Activated CD8-positive, alpha-beta memory T cell treated with anti-CD3 and anti-CD28 coated beads for 1 hour (primary cell): ENCODE measurements at places on chromosomes 1 and 21.

- no peak for DNase-seq
Measured at GRCh38 chr1:183038913-183039312, 15.7 kb downstream of the LAMC1 start.

- no peak for DNase-seq
Measured at GRCh38 chr1:46804027-46804889, 5.4 kb downstream of the CYP4B1 start.

GRCh38 chr1:155062702-155063411 lies 683 bp upstream of the EFNA4 start:
- no peak for DNase-seq

DNA sequence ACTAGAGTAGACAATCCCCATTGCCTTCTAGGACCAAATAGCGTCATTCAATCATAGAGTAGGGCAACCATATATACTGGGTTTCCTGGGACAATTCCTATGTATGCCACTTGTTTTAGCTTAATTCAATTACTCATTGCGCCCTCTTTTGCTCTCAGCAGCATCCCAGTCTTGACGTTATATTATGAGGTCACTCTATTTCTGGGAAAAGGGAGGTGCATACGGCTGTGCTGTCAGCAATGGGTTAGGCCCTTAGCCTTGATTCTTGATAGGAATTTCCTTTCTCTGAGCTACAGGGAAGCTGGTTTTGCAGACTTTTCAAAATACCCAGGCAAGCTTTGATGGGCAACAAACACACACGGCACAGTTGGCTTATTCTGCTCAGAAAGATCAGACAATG lies 4.4 kb upstream of the KAZN start:
- DNase-seq = no peak

DNA sequence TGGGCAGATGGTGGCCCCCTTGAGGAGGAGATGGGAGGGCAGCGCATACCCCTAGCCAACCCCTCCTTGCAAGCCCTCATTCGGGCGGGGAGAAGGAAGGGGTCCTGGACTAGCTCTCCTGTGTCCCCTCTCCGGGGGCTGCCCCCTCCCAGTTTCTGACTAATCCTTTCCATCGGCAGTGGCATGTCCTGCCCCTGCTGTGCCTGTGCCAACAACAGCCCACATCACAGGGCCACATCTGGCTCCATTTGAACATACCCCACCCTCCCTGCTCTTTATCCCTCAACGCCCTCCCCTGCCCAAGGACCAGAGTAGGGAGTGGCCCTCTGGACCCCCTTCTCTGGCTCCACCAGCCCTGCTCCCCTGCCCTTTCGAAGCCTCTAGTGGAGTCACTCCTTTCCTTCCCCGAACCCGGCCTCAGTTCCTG lies 11.0 kb upstream of the LMNA start:
- no peak for DNase-seq

DNA sequence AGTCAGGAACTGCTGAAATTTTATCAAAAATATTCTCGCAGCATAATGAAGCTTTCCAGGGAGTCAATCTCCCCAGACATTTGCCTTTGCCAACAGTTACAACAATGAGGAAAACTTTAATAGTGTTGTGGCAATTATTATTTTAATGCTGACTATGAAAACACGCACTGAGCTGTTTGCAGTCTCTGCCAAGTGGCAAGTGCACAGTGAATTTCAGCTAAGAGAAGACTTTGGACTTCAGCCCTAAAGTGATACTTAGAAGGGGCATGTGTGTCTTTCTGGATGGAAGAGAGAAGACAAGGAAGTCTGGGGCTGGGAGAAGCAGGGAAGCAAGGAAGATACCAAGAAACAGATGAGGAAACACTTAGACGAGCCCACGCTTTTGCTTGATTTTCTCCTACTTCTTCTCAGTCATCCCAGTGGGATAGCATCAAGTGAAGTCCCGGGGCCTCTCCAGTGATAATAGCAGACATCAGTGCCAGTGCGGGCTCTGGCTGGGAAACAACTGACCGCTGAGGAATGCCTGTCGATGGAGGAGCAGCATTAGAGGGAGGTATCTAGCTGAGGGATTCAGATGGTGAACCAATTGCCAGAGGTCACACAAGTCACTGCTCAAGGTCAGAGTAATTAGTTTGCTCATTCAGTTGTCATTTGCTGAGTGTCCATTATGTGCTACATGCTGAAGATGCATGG lies 196.3 kb downstream of the TTLL7 start:
- no peak for DNase-seq

DNA sequence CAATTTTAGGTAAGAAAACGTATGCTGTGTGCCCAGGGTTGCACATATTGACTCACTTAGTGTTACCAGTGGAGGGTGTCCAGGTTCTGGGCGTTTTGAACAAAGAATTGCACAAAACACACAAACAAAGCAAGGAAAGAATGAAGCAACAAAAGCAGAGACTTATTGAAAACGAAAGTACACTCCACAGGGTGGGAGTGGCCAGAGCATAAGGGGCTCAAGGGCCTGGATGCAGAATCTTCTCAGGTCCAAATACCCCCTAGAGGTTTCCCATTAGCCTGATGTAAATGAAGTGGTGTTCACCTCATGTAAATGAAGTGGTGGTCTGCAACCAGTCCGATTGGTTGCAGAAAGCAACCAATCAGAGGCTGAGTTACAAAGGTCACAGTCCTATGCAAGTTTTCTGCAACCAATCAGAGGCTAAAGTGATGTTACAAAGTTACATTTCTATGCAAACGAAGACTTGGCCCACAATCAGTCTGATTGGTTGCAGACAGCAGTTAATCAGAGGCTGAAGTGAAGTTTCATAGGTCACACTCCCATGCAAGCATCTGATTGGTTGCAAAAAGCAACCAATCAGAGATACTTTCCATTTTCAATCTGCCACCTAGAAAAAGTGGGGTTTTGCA lies 228.3 kb downstream of the ST6GALNAC3 start:
- no peak for DNase-seq

DNA sequence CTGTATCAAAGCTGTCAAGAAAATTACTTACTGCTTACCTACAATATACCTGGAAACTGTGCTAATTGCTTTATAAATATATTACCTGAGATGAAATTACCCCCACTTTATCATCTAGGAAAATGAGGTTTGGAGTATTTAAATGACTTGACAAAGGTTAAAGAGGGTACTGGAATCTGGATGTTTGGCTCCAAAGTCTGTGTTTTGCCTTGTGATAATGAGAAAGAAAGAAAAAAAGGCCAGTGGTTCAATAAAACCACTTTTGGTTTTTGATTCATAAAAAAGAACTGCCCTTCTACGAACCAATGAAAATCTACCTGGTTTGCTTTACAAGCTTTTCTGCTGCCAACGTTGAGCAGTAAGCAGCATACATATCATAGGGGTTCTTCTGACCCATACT lies 61.3 kb upstream of the MUTYH start:
- DNase-seq = no peak

- DNase-seq = no peak
Measured at GRCh38 chr1:205376739-205377138, 20.0 kb upstream of the KLHDC8A start.

- DNase-seq = no peak
Measured at GRCh38 chr21:32312976-32313375, 14.3 kb downstream of the MRAP start.

DNA sequence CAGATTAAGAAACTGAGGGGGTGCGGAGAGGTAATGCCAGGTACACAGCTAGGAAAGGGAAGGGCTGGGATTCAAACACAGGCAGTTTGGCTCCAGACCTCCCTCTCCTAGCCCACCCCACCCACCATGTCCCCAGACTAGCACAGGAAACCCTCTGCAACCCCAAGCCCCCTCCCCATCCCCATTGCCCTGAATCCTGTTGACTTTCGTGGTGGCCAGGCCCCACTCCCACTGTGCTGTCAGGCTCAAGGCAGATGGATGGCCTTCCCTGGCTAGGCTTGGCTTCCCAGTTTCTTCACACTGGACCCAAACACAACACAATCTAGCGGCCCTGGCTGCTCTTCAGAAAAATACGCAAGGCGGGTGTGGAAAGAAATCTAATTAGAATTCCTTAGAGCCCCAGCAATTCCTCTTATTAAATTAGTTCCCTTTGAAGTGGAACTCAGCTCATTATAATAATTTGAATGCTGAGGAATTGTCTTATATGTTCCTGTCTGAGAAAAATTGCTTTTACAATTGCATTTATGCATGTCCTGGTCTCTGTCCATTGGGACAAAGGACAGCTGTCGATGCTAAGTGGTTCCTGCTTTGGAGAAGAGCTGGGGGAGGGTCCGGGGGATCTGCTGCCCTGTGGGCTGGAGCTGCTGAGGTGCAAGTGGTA lies 97.4 kb downstream of the SYF2 start:
- DNase-seq = no peak

DNA sequence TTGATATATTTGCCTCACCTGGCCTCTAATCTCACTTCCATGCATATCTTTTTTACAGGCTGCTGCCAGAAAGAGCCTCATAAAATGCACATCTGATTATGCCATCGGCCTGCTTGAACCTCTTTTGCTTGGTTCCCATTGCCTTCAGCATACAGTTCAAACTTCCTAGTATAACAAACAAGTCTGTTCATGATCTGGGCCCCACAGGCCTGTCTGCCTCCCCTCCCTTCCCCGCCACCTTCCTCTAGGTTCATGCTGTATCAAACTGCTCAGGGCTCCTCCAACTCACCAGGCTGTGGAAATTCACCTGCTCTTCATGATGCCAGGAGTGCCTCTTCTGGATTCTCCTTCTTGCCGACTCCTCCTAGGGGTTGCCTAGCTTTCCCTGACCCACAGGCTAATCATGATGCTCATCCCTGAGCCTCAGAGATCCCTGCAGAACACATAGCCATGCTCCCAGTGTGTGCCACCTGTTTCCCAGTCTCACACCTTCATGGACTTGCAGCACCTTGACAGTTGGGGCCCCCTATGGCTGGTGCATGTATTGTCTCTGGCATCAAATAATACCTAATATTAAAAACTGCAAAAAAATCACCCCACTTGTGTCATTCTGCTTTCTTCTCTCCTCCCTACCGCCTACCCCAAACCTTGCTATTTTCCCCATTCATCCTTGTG lies 33.7 kb upstream of the CD2 start:
- no peak for DNase-seq

GRCh38 chr21:27776925-27777553 lies 810.2 kb upstream of the ADAMTS5 start:
- no peak for DNase-seq

DNA sequence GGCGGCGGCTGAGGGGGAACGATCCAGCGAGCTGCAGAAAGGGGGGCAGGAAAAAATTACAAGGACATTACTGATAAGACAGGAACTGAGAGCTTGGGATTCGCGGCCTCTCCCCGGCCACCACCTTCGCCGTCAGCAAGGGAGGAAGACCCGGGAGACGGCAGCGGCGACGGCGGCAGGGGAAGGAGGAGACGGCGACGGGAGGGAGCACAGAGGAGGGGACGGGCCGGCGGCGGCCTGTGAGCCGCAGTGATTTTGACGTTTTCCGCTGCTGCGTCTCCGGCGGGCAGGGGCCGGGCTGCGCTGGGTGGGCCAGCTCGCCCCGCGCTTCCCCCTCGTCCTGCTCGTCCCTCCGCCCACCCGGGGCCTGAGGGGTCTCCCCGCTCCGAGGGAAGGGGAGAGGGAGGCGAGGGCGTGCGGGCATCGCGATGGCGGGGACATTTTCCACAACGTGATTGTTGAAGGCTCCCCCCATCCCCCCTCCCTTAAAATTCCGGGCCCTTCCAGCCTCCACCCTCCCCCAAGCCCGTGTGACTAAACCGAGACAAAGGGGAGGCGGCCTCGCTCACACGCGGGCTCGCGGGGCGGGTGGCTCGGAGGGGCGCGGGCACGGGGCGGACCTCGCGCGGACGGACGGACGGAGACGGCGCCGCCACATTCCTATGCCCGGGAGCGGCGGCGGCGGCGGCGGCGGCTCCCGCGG lies 407 bp downstream of the CAMSAP2 start:
- DNase-seq = peak; percentile 25

GRCh38 chr1:51990478-51990965 lies at the start of gene RAB3B:
TSS of gene RAB3B (minus strand) at chr1:51990700. CDS start at chr1:51977117, 13,583 bp downstream.
- DNase-seq = peak; percentile 34

- DNase-seq = no peak
Measured at GRCh38 chr21:17523007-17523451, 10.2 kb downstream of the CXADR start.

DNA sequence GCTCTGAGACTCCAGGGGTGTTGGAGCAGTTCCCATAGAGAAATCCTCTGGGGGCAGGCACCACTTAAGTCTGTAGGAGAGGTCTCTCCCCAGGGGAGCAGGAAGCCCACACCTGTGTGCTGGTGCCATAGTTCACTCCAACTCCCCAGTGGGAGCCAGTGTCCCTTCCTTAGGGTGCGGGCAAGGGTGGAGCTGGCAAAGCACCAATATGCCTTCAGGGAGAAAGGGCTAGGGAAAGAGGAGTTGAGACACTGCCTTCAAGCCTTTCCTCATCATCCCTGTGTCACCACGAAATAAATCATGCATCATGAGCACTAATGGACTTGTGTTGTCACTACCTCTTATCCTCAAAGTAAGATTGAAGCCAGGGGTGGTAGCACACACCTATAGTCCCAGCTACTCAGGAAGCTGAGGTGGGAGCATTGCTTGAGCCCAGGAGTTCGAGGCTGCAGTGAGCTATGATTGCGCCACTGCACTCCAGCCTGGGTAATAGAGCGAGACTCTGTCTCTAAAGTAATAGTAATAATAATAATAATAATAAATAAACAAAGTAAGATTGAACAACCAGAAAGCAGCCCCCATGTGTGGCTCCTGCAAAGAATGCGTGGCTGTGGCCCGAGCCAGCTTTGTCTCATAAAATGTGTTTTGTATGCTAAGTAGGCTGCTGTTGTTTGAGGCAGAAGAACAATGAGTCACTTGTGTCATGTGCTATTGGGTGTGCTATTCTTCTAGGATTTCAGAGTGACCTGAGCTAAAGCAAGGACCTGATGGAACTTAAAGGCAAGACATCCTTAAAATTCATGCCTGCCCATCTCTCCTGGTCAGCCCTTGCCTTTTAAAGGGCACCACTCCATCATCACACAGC lies 6.7 kb upstream of the TIE1 start:
- no peak for DNase-seq

DNA sequence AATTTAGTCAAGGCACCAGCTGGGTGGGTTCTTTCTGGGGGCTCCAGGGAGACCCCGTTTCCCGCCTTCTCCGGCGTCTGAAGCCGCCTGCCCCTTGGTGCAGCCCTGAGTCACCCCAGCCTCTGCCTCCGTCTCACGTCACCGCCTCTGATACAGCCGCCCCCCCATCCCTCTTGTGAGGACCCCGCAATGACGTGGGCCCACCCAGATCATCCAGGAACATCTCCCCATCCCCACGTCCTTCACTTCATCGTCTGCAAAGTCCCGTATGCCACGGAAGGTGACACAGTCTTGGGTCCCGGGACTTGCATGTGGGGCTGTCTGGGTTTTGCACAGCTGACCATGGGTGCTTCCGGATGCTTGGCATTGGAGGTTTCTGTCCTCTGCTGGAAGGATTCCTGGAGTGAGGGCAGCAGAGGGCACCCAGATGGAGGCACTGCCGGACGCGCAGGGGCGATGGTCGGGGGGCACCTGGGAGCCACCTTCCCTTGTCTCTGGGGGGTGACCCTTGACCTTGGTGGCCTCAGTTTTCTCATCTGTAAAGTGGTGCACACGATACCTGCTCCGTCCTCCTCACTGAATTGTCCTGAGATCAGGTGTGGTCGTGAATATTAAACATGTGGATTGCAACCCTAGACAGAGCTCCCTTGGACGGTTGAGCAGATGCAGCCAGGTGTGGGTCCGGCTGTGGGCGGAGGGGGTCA lies 58.8 kb downstream of the PRKCZ start:
- DNase-seq = no peak
